ENCODE measurements at places on chromosomes 7 and 10. TPM values are rescaled to one million over a fixed set of nuclear protein-coding genes. Genes with fewer than 3 reads are reported as not detected.

The CH25H gene
- total RNA-seq = 0.65 TPM

The NUPR2 gene
- not detected for total RNA-seq

The LMOD2 gene
- total RNA-seq = 0.16 TPM

The TMEM236 gene
- 0.32 TPM for total RNA-seq

The RPEL1 gene
- not detected for total RNA-seq

Data from bladder microvascular endothelial cell (primary cell).